ENCODE measurements at places on chromosomes 2 and 18.
A peak's percentile ranks its signal among the peaks of the same experiment; 100 is the strongest.

GRCh38 chr2:5227062-5227699, 465.0 kb upstream of the SOX11 start:
- peak; percentile 0 for DNase-seq

DNA sequence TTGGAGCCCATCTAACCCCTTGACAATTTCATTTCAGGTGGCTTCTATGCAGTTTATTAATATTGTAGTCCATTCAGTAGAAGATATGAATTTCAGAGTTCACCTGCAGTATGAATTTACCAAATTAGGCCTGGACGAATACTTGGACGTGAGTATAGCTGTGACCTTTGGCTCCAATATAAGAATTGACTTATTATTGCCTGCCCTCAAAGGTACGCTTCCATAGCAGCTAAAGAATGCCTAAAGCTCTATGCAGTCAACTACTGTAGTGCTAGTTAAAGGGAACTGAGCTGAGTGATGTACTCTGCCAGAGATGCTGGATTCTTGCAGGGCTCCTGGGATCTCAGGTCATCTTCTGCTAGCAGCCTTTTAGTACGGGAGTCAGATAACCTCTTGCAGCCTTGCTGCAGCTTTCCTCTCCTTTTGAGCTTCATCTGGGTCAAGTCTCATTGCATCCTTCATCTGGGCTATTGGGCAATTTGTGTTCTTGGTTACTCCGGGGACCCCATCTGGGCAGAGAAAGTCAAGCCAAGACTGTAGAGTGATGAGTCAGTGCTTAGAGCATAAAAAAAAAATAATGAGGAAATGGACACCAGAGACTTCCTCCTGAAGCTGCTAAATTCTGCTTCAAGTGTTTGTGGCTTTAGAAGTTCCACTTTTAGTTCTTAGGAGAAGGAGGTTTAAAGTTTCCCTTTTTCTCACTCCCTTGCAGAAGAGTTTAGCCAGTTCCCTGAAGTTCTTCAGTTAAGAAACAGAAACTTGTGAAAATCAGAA, 105.6 kb downstream of the PRPF40A start:
- peak; percentile 88 for DNase-seq

- DNase-seq, result no peak
These were observed 469.8 kb upstream of the ACVR2A start for GRCh38 chr2:147375073-147375472.

DNA sequence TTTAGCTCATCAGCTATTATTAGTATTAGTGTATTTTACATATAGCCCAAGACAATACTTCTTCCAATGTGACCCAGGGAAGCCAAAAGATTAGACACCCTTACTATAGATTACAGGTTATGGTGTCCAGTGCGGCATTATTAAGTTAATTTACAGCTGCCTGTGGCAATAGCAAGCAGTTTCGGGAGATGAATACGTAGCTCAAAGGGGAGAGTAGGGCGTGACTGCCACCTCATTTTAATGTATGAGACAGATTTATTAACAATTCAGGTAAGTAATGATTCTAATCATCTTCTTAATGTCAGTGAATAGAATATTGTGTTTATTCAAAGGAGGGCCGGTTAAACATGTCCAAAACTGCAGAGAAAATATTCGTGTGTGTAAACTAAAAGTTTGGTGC, 6.8 kb upstream of the DSG3 start:
- no peak for DNase-seq

- no peak for DNase-seq
These were observed 125.3 kb upstream of the KLF7 start for GRCh38 chr2:207290833-207291624.

- no peak for DNase-seq
These were observed 165.6 kb downstream of the SMAD7 start for GRCh38 chr18:48785091-48785614.

DNA sequence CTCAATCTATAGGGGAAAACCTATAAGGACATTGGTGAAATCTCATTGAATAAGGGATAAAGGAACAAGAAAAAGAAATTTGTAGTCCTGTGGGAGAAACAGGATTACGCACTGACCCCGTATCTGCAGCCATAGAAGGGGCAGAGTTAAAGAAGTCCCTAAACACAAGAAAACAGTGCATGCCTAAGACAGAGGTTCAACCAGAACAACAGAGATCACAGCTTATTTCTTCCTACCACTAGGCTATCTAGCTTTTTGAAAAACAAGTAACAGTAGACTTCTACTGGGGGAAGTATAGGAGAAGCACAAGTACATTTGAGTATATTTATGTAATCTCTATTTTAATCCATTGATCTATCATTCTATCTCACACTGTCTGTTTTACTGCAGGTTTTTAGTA, 485.2 kb upstream of the REG3G start:
- DNase-seq, result no peak

DNA sequence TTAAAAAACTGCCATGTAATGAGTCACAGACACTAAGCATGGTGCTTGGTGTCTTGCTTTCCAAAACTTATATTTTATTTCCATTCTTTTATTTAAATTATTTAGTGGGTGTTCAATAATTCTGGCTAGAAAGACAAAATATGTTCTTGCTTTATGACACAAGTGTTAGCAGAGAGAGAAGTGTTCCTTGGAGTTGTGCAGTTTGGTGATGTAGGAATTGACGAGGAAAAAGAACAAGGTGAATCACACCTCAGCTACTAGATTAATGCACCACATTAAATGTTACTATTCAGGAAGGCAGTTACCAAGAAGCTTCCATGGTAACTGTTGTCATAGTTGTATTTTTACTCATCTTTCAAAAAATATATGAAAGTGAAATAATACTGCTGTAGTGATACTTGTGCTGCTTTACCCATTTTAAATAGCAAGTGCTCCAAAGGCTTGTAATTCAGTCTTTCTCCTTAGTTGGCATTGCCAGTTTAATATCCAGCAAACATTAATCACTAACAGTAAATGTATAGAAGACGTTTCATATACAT, 28.3 kb downstream of the ADAM23 start:
- no peak for DNase-seq

GRCh38 chr2:172215936-172216335, 113.2 kb upstream of the DLX2 start:
- DNase-seq, result no peak

DNA sequence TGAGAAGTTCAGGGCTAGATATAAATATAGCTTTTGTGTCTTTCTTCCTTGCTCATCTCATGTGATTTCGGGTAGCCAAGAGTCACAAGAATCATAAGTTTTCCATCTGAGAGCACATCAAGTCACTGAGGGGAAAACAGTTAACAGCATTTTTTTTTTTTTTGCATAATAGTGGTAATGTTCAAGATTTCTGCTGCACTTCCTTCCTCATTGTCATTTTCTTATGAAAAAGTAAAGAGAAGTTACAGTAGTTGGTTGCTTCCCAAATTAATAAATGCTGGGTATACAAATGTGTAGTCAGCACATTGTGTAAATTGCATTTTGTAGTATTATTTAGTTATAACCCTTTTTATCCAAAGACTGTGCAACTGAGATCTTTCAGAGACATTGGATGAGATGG, 93.6 kb downstream of the ZEB2 start:
- DNase-seq, result no peak

DNA sequence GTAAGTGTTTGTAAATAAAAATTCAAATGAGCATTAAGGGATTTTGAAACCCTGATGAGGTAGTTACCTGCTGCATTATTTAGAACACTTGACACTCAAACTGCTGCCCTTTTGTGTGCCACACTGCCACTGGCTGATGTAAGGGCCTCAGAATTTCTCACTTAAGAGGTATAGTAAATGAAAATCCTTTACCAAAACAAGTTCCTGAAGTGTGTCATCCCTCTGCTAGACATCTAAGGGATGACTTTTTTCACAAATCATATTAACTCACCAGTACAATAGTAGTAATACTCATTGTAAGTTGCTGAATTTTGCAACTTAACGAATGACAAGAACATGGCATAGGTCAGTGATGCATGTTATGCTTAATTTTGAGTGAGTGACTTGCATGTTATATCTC, 274.9 kb upstream of the UBE2E3 start:
- DNase-seq, result no peak

GRCh38 chr2:236177967-236178889, 10.0 kb upstream of the GBX2 start:
- peak; percentile 62 for DNase-seq

DNA sequence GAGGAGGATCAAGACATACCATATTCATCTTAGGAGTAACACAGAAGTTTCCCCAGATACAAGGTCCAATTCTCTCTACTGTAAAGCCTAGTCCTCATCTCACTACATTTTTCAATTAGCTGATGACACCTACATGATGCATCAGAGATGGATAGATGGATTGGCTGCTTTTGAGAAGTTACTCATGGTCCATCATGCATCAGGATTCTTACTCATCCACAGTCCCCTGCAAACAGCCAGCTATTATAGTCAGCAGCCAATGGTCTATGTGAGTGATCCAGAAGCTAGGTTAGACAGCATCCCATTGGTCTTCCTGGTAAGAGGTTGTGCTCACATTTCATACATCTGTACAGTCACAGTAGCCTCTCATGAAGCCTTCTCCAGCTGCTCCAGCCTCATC, 154.5 kb upstream of the NRP2 start:
- no peak for DNase-seq

- DNase-seq, result peak; percentile 84
These were observed 7.8 kb downstream of the MTHFD2 start for GRCh38 chr2:74206180-74206688.

DNA sequence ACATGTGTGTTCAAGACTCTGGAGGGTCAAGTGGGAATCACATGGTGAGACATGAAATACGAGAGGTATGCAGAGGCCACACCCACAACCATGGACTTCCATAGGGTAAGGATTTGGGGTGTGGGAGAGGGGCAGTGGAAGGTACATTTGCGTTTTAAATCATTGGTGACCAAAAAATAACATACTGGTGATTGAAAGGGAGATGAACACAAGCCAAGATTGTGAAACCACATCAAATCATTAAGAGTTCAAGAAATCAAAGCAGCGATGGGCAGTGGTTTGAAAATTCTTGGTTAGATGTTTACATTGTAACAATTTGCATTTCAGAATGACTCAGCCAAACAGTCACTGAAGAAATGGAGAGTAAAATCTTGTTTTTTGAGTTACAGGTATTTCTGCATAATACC, 1.9 kb upstream of the CABYR start:
- no peak for DNase-seq

DNA sequence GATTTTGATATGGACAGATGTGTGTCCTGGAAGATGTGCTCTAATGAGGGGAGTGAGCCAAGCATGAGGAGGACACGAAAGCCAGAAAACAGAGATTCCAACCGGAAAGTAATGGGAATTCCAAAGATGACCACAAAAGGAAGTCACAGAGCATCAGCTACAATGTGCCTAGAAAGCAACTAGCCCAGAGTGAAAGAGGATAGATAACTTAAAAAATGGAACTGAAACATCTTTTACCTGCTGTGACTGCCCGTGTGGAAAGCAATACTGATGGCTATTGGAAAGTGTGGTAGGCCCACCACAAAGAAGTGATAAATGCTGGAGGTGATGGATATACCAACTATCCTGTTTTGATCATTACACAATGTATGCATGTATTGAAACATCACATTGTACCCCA, 21.6 kb downstream of the DNMT3A start:
- DNase-seq, result no peak

DNA sequence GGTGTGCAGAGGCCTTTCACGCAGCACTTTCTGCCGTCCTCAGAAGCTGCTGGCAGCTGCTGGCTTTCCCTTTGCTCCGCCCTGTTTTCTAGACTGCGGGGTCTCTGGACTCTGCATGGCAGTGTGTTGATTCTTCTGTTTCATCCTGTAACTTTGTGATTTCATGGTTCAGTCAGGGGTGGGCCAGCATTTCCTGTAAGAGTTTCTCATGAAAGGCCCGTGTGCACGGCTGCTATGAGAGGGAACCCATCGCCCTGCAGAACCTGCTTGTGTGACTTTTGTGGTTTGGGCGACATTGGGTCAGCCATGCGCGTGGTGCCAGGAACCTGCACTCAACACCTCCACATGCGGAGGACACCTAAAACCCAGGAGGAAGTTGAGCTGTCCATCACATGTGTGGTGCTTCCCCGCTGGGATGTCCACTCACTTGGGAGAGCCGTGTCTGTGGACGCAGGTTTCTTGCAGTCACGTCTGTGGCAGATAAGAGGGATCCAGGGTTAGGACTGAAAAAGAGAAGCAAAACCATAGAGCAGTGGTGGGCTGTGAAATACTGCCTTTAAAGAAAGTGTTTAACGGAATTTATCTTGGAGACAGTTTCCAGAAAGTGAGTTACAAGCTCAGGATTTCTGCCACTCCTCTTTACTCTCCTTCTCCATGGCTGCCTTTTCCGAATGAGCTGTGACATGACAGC, 167.3 kb upstream of the ALKAL2 start:
- DNase-seq, result no peak

- DNase-seq, result no peak
These were observed 34.0 kb upstream of the TAF4B start for GRCh38 chr18:26192233-26192632.

- DNase-seq, result no peak
These were observed 197.4 kb downstream of the FBXO15 start for GRCh38 chr18:73950116-73950700.

- DNase-seq, result no peak
These were observed 750 bp downstream of the NPAS2 start for GRCh38 chr2:100820523-100821254.

GRCh38 chr2:223936862-223937326, 8.2 kb downstream of the WDFY1 start:
- no peak for DNase-seq

DNA sequence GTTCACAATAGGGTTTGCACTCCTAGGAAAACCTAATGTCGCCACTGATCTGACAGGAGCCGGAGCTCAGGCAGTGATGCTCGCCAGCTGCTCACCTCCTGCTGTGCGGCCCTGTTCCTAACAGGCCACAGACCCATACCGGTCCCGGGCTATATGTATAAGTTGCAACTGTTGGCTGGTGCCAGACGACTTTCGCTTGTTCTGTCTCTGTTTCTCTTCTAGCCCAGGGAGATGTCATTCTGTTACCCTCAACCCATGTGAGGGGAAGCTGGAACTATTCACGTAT, 170.3 kb downstream of the BCL2 start:
- no peak for DNase-seq

DNA sequence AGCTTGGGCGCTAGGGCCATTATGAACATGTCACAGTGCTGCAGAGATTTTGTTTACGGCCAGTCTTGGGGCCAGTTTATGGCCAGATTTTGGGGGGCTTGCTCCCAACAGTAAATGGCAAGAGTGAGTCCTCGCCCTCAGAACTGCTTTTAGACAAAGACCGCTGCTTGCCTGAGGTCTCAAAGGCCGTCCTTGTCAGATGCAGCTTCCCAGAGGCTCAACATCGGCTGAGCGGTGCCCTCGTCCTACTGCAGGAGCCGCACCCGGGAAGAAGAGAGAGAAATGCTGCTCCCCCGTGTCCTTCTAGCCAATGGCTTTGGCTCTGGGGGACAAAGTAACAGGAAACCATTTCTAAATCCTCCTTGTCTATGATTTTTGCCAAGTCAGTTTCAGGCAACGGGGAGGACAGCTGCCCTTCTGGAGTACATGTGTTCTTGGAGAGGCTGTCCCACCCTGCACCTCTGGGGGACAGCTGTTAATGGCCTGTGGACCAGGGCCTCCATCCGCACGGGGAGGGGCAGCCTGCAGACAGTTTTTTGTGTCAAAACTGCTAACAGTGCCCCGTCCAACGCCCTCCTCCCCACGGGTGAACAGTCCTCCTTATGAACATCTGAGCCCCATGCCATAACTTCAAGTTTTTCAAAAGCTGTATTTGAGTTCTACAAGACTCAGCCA, 66.1 kb downstream of the C18orf63 start:
- no peak for DNase-seq

Measured in fibroblast of pulmonary artery (primary cell).